ENCODE measurements at places on chromosomes 7 and 10.

DNA sequence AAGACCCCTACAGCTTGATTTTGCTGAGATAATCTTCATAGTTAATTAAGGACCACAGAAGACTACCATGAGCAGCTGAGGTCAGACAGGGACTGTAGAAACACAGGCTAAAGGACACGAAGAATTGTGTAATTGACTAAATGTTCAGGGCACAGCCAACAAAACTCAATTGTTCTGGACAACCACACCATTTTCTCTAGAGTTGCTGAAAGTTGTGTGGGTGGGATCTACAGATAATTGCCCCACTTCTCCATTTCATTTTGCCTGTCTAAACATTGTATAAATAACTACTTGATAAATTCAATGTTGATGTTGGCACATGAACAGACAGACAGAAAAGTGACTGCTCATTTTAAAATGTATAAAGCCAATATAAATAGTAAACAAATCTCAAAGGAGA, 39.0 kb upstream of the SLC16A12 start:
- DNase-seq = peak; percentile 27

DNA sequence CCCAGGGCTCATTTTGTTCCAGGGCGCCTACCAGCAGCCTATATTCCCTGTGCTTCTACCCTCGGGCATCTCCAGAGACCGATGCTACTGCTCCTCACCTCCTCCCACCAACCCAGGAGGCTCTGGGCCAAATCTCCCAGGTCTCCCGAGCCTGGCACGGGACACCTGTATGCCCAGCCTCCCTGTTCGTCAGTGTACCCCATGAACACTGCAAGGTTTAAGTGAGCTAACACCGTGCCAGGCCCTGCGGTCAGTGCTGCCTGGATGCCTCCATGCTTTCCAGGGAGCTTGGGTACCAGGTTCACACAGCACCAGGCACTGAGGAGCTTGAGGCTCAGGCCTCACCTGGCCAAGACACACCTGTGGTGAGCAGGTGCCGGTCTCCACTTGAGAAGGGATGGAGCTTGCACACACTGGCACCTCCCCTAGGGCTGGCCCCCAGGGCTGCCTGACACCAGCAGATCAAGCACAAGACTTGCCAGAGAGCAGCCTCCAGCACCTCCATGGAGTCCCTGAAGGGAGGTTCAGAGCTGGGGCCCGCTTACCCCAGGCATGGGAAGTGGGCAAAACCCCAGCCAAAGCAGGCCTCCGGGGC, 80.3 kb downstream of the FAM53B start:
- no peak for DNase-seq

- DNase-seq = peak; percentile 5
Observed at GRCh38 chr10:86330778-86331763, 35.5 kb downstream of the GRID1 start.

- DNase-seq = no peak
Observed at GRCh38 chr7:151210087-151210854, at the start of gene H2BK1. Gene H2BK1, minus strand, starts transcription at chr7:151210488. Its CDS starts 170 bp downstream, at chr7:151210318.

DNA sequence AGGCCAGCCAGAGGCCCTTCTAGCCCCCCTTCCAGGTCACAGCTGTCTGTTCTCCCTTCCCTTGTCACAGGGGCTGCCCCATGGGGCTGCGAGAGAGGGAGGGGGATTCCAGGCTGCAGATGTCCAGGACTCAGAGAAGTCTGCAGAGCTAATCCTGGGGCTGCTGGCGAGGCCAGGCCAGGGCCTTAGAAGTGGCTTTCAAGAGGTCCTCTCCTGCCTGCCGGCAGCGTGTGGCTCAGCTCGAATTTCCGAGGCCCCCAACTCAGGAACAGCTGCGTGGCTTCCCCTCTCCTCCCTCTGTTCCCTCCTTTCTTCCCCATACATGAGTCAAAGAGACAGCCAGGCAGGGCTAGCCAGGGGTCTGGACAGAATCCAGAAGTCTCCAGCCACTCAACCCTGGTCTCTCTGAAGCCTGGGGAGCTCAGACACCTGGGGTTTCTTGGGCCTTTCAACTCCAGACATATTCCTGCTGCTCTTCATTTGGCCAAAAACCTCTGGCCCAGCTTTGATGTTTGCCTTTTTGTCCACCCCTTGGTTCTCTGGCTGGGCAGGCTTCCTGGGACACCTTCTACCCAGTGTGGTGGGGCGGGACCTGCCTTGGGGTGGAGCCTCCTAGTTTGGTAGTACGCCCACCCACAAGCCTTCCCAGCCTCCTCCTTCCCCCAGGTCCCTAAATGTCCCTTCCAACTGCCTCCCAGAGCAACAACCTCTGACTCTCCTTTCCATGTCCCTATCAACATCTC, 21.8 kb upstream of the EIF5AL1 start:
- DNase-seq = no peak
